ENCODE measurements at places on chromosomes 2 and 18.

- no peak for DNase-seq
These were observed 102.9 kb downstream of the MRO start for GRCh38 chr18:50716902-50717301.

GRCh38 chr18:79496978-79497637 lies 101.4 kb downstream of the NFATC1 start:
- no peak for DNase-seq

DNA sequence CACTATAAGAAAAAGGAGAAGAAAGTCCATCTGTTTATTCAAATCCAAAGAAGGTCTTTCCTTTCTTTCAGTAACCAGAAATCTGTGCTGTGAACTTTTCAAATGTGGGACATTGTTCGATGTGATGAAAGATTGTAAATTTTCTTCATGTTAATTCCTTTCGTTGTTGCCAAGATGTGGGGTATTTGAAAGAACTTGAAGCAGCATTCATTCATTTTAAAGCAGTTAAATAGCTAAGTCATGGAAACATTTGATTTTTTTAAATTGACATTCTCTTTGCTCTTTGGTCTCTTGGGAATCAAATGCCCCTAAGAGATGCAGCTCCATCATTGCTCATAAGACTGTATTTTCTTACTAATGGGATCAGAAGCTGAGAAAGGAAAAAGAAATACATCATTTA lies 93.7 kb upstream of the EHBP1 start:
- DNase-seq: no peak

GRCh38 chr18:45430041-45430440 lies 185.2 kb upstream of the SLC14A2 start:
- no peak for DNase-seq

GRCh38 chr18:77119101-77119850 lies 13.3 kb downstream of the MBP start:
- no peak for DNase-seq

DNA sequence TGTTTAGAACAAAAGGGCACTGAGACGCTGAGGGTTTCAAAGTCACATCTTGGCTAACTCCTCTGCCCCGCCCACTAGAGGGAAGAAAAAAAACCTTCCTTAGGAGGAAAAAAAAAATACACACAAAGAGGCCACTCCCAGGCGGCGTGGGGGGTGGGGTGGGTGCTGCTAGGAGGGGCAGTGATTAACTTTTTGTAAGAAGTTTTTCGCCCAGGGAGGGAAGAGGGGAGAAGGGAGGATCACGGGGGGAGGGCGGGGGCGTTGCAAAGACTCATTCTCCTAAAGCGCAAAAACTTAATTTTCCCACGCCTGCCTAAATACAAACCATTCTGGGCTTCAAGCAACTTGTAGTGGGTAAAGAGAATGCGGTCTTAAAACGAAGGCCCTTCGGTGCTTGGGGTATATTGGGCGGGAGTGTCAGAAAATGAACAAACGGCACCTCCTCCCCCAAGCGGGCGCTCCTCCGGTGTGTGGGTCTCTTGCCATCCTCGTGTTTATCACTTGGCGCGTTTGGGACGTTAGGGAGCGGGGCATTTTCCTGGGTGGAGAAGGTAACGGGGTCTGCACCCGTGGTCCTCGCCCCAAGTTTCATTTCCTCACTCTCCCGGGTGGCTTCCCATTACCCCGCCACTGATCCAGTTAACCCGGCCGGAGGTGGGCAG lies 1.7 kb downstream of the CXCR4 start:
- peak; percentile 77 for DNase-seq

DNA sequence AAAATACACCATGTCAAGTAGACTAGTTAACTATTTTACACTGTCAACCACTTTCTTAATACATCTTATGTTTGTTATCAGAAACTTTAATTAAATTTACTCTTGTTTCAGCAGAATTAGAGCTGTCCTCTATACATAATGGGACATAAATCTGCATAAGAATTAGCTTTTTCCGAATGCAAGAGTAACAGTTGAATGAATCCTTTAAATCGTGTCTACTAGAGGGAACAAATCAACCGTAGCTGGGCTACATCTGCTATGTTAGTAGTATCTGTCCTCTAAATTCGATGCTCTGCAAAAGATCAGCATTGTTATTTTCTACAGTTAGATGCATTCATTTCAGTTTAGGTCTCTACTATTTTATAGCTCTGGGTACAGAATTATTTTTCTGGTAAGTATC lies 1090.6 kb downstream of the DPP10 start:
- no peak for DNase-seq

DNA sequence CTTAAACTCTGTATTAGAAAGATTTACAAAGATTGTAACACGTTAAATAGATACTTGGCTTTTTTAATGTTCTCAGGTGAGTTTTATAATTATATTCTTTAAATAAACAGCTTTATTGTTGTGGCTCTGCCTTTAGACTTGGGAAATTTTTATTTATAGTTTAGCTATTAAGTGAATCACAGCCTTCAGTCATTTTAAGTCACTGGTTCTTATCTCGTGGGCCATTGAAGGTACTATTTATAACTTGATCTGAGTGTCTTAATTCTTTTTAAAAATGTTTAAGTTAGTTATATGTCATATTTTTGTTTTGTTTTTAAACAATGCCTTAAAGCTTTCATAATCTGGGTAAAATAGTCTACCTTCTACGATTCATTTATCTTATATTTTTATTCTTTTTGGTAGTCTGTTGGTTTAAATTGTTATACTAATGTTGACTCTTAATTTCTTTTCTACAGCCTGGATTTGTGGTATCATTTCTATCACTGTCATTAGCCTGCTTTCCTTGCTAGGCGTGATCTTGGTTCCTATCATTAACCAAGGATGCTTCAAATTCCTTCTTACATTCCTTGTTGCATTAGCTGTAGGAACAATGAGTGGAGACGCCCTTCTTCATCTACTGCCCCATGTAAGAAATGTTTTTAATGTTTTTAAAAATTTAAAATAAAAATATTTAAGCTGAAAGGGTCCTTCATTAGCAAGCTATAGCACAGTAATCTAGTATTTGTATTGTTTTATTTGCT lies 49.3 kb downstream of the SLC39A10 start:
- no peak for DNase-seq

DNA sequence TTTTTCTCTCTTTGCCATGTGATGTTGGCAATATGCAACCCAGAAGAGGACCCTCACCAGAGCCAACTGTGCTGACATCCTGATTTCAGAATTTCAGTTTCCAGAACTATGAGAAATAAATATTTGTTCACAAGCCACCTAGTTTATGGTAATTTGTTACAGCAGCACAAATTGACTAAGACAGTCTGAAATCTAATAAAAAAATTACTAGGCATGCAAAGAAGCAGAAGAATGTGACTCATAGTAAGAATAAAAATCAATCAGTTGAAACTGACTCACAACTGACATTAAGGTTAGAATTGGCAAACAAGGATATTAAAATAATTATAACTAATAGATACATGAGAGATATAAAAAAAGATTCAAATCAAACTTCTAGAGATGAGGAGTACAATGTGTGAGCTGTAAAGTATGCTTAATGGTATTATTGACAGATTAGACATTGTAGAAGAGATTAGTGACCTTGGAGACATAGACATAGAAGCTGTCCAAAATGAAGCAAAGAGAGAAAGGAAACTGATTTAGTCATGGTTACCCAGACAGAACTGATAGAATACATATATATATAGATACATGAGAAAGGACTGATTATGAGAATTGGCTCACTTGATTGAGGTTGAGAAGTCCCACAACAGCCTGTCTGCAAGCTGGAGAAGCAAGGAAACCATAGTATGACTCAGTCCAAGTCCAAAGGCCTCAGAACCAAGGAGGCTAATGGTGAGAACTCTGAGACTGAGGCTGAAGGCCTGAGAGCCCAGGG lies 27.8 kb upstream of the TTC39C start:
- DNase-seq: no peak

DNA sequence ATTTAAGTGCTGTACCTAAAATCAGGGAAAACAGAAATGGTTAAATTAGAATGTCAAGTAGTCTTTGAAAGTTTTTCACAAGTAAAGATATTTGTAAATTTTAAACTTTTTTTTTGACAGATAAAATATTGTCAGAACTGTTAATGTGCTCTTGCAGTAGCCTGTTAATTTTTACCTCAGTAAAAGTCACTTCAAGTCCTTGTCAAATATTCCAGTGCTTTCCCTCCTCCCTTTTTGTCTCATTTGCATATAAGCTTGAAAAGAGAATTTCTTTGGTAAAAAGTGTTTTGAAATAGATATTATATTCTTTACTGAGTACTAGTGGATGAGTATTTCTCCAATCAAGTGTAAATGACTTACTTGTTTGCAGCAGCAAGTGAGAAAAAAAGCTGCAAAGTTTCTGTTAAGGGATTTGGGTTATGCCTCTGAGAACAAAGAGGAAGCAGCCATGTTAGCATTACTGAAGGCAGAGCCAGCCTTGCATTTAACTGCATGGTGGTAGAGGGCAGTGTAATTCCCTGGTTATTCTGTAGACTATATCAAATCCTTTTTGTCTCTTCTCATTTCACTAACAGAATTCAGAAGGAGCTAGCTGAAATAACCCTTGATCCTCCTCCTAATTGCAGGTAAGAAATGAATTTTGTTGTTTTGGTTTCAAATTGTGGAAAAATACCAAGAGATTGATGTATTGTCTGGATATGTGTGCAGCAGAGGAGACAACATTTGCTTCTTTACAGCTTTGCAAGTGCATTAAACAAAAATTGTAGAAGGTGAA lies 3.2 kb downstream of the UBE2E3 start:
- DNase-seq: peak; percentile 26

DNA sequence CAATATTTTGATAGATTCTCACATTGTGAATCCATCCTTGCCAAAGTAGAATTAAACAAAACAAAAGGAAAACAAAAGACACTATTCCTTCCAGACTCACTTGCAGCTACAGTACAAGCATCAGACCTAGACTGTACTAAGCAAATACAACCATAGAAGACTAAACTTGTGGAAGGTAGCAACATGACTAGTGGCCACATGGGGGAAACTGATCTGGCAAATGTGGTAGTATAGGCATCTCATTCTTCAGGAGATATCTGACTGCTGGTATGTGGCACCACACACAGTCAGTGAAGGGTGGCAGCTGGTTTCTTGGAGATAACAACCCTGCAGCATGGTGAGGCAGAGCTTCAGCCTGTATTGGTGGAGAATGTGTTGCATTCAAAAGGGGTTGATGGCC lies 81.0 kb upstream of the ACVR2A start:
- DNase-seq: no peak

DNA sequence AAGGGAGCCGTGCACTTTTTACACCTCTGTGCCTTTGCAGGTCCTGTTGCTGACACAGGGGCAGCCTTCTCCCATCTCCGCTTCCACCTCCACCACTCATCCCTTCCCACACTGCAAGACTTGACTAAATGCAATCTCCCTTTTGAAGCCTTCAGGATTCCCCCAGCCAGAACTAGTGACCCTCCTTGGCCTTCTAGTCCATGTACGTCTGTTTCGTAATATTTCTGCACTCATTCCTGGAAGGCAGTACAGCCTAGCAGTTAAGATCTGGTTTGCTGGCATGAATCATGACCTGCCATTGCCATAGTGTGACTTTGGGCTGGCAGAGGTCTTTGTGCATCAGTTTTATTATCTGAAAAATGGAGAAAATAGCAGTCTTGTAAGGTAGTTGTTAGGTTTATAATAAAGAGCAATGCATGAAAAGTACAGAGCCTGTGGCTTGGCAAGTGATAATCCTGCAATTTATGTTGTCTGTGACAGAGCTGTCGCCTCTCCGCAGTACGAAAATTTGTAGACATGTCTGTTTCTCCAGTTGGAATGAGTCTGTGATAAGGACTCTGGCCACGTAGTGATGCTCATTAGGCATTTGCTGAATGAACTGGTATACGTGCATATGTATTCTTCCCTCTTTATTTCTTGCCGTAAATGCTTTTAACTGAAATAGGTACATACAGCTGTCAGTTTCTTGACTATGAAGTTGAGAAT lies 36.7 kb downstream of the NCK2 start:
- DNase-seq: no peak

DNA sequence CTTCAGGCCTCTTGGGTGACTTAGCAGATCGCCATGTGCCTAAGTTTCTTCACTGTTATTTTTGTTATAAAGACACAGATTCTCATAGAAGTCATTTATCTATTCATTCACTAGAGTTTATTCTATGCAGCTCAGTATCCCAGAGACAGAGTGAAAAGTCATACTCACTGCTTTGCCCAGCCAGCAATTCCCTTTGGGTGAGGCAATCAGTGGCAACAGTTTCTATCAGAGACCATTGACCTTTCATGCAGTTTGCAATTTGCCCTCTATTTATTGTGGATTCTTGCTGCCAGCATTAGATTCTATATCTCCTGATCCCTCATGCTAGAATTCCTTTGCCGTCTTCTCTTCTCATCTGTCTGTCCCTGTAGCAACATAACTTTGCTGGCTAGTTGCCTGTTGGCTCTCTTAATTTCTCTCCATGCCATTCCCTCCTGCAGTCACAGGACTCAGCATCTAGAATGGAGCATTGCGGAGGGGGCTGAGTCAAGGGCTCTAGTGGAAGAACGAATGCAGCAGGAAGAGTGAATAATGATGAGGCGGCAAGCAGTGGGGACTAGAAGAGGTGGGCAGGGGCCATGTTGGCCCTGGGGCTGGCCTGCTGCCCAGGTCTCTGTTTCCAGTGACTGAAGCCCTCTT lies 12.2 kb downstream of the SLC9A4 start:
- DNase-seq: no peak

- no peak for DNase-seq
These were observed 51.2 kb downstream of the MBP start for GRCh38 chr18:77081390-77081778.

DNA sequence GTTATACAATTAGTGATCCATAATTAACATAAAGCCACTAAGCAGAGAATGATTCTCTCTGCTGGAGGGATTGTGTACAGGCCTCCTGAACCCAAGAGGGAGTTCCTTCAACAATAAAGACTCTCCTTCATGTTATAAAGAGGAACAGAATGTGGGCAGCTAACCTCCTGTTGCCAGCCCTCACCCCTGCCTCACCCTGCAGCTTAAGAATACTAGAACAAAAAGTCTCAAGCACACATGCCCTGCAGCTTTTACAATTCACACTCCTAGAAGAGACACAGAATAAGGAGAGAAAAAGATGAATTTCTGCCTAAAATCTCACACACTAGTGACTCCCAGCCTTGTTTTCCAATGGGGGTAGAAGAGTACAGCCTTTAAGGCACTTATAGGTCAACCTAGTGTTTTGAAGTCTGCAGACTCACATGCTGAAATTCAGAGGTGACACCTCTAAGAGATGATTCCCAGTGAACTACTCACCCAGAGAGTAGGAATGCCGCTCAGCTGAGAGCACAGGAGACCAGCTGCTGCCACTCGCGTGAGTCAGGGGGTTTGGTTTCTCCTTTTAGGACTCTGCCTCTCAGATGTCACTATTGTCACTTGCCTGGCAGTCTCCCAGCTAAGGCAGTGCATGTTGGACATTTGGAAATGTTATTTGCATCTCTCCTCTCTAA lies 32.5 kb upstream of the IL1RL1 start:
- no peak for DNase-seq
